OCI-M1 (cell line): ENCODE measurements at places on chromosomes 2 and 18.

GRCh38 chr2:20415511-20415918 lies 31.4 kb upstream of the RHOB start:
- no peak for DNase-seq

- no peak for DNase-seq
These were observed 55.4 kb downstream of the EML4 start for GRCh38 chr2:42224422-42225067.

DNA sequence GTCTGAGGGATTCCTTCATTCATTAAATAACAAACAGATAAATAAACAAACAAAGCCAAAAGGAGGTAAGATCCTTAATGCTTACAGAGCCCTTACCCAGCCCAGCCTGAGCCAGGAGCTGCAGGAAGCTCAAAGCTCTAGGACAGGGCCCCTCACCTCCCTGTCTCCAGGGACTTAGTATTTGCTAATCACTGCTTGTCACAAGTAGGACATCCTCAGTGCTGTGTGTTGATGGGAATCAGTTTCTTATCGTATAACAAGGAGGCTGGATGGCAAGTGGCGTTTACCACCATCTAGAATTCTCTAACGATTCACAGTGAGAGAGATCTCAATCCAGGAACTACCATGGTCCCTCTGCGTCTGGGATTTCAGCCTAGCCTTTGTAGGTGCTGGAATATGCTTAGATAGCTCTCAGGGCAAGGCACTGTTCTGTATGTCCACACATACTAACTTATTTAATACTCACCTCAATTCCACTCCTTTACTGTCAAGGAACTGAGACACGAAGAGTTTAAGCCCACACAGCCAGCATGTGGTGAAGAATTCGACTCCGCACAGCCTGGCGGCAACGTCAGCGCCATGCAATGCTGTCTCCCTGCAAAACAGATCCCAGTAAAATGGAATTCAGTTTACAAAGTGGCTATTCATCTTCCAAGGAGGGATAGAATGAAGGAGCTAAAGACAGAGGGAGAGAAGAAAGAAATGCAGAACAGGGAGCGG lies 164.8 kb downstream of the MYCN start:
- no peak for DNase-seq

DNA sequence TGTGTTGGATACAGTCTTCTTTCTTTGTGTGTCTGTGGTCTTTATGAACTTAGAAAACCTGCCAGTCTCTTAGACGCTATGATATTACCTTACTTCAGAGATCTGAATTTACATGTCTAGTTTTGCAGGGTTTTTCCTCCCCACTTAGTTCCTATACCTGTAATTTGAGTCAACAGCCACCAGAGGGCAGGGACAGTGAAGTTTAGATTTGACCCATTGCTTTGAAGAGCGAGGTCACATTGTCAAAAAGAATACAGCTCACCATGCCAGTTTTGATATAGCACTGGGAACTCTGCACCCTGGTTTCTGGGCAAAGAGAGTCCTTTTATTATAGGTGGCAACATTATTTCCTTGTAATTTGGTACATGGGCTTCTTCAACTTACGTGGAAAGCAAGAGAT lies 102.3 kb downstream of the MAPK4 start:
- DNase-seq, result peak; percentile 51

- no peak for DNase-seq
These were observed 8.5 kb downstream of the SFTPB start for GRCh38 chr2:85659324-85659981.

GRCh38 chr2:86308356-86308755 lies 29.1 kb downstream of the REEP1 start:
- no peak for DNase-seq

GRCh38 chr2:39188960-39189494 lies 54.7 kb downstream of the CDKL4 start:
- DNase-seq, result no peak

- peak; percentile 73 for DNase-seq
These were observed 1.1 kb downstream of the STRN start for GRCh38 chr2:36965206-36965605.

- no peak for DNase-seq
These were observed 4.5 kb upstream of the NPPC start for GRCh38 chr2:231930593-231931281.

DNA sequence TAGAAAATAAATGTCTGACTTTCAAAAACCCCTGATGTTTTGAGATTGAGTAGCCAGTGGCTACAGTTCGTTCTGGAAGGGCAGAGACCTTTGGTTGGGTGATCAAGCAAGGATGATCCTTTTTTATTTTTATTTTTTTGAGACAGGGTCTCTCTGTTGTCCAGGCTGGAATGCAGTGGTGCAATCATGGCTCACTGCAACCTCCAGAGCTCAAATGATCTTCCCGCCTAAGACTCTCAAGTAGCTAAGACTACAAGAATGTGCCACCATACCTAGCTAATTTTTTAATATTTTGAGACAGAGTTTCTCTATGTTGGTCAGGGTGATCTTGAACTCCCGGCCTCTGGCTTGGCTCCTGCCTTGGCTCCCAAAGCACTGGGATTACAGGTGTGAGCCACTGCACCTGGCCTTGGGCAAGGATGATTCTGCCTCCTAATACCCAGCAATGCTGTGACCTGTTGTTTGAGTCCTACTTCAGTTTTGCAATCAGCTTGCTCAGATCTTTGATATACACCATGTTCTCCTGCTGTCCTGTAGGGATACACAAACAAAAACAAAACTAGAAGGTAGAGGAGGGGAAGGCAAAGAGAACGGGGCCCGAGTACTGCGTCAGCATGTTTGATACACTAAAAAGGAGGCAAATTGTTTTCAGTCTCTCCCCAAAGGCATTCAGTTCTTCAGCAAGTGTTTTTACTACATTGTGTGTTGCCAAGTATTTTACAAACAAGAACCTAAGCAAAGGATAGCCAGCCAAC lies 59.2 kb upstream of the LYPD6B start:
- no peak for DNase-seq

DNA sequence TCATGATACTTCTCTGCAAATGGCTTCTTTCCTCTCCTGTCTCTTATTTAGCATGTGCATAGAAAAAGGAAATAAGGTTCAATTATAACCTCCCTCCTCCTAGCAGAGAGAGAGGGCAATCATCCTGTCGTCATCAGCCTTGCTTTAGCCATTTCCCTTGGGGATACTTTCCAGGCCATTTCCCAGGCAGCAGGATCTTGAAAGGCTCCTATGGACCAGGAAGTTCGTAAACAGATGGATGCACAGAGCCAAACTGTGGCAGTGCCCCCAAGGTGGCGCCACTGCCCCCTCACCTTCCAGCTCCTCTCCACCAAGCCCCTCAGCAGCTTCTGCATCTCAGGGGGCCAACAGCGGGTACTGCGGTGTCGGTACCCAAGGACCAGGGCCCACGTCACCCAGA lies 157.4 kb downstream of the DTNA start:
- DNase-seq, result peak; percentile 52

GRCh38 chr2:2575870-2576386 lies 244.9 kb upstream of the MYT1L start:
- DNase-seq, result no peak
